Stimulated activated CD8-positive, alpha-beta memory T cell treated with anti-CD3 and anti-CD28 coated beads, Interleukin-15, amount 100 ng/mL, for 24 hours (primary cell): ENCODE measurements at places on chromosomes 4 and X.

DNA sequence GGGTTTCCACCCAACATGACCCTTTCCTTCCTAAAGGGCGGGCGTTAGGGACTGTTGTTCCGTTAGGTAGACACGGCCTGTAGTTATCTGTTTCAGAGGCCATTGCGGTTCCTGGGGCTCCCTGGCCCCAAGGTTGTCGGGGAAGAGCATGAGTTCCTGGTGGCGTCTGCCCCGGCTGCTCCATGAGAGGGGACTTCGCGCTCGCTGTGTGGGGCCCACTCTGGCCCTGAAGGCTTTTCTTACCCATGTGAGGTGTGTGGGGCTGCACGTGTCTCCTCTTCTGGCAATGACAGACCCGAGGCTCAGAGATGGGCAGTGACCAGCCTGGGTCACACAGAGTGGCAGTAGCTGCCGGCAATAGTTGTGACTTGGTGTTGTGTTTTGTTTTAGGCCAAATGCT is 9.1 kb downstream of the TADA2B start:
- no peak for DNase-seq

DNA sequence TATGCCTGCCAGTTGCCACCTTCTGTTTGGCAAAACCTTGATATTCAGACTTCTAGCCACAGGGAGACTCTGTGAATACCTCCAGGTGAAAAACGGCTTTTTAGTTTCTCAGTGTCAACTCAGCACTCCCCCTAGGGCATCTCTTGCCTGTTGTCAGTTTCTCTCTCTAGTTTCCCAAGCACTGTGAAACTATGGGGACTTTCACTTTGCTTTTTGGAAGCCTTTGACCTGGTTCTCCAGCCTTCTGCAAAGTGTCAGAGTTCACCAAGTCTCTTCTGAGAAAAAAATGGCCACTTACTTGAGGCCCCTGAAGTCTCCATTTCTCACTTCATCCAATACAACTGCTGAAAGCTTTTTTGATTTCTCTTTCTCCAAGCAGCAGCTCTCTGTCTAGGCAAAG is 521.5 kb downstream of the INPP4B start:
- DNase-seq: no peak

DNA sequence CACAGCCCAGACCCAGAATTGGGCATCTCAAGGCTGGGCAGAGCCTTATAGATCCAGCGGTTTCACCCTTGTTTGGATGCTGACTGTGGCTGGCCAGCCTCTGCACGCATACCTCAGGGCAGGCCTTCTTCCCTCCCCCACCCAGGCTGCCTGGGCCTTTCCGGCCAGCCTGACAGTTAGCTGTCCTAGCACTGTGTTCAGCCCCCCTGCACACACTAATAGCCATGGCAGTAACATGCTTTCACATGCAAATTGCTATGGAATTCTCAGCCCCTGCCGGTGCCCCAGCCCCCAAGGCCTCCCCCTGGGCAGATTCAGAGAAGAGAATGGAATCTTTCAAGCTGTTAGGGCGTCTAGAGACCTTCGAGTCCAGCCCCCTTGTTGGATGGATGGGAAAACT is 17.7 kb downstream of the EFNB1 start:
- no peak for DNase-seq

DNA sequence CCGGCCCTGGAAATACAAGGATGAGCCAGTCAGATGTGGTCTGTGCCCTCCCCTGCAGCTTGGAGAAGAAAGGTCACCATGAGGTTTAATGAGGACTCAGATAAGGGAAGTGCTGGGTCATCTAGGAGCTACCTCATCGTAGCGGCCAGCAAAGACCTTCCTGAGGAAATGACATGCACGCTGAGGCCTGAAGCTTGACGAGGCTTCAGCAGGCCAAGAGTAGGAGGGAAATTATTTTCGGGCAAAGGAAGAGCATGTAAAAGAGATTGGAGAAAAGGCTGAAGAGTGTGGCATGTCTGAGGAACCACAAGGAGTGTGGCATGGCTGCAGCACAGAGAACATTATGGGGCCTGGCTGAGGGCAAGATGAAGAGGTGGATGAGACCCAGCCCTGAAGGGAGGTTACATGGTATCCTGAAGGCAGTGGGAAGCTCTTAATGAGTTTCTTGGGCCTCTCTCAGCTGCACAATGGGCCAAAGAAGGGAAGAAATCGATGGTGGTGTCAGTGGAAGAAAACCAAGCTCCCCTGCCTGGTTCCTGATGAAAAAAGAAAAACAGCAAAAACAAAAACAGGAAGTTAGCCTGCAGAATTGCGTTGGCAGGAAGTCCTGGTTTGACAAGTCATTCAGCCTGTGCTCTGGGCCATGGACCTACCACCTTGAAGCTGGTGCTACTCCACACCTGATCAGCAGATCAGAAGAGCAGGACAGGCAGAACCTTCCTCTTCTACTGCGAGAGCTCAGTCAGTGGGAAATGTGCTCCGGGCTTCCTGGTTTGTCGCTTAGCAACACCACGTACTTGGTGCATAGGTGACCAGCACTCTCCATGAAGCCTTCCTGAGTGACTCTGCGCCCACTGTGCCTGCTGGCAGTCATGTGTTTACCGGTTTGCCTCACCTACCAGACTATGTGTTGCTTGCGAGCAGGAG is 134.5 kb upstream of the KLF3 start:
- no peak for DNase-seq
